ENCODE measurements at places on chromosomes 3 and 15.

DNA sequence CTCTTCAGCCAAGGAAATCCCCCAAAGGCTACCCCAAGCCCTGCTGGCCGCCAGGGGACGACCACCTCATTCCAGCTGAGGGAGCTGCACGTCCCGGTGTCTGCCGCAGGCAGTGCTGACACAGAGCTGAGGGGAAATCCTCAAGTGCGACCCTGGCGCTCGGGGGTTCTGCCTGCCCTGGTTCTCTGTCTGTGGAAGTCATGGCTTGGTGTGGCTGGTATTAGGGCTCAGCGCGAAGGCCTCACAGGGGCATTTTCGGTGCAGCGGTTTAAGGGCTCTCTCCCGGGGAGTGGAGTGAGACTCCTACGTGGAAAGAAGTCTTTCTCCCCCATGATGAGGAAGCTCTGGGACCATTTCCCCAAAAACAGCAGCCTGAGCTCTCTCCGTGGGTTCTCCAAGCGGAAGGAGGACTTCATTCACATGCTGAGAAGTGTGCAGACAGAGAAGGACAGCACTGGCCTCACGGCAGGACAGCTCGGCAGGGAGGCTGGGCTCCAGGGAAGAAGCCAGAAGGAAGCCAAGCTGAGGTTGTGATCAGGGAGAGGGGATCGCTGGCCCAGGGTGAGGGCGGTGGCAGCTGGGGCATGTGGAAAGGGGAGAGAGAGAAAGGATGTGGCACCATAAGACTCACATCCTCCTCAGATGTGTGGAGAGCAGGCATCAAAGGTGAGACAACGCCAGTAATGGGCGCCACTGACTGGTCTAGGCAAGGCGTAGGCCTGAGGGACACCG, 48.6 kb downstream of the KLF15 start:
- DNase-seq: no peak

DNA sequence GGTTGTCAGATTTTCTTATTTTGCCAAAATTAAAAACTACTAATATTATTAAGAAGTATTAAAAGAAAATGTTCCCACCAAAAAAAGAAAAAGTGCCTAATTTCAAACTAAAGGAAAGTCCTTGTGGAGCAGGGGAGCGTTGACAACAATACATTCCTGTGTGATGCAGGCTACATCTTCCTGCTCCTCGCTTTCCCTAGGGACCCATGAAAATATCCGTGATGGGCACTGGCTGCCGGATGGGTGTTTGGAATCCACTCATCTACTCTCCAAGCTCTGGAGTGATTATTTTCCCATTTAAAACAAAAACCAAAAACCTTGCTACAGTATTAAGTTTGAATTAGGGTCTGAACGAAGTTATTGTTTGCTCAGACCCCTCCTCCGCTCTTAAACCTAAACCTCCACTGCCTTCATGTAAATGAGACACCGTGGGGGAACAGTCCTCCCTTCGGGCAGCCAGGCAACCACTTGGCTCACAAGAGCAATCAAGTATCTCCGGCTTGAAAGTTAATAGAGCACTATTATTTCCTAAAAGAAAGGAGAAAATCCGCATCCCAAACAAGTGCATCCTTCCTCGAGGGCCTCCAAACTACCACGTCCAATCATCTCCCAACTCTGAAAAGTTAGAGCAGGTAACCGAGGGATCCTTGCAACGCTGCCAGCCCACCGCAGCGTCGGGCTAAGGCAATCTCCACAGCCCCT, 1.5 kb downstream of the ITGB5 start:
- no peak for DNase-seq

GRCh38 chr3:193980326-193980725, 155.6 kb upstream of the HES1 start:
- DNase-seq: no peak

DNA sequence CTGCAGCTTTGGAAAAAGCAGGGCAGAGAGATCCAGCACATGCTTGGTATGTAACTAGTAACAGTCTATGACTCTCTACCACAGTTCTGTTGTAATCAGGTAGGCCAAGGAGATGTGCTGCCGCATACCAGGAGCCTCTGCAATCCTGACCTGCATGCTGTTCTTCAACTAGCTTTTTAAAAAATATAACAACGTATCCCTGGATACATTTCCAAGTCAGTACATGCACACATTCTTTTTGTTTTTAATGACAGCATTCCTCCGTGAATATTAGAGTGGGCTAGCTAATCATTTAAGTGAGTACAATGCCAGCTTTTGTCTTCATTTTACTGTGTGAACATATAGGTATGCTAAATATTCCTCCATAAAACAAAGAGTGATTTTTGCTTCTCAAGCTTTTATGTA, 437.8 kb downstream of the RBMS3 start:
- no peak for DNase-seq

GRCh38 chr3:107251819-107252218, 125.4 kb upstream of the CCDC54 start:
- DNase-seq: no peak

DNA sequence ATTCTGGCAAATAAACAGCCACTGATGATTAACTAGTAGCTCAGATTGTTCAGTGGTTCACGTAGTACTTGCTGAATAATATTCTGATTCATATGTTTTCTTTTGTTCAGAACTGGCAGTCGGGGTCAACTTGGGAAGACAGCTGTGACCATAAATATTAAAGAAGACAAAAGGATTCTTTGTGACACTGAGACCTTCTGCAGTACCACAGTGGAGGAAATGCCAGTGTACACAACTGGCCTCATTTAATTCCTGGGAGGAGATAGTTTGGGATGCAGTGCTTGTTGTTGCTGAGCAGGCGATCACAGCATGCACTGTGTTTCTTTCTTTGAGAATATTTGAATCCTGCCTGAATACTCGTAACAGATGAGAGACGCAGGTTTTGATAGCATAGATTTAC, 26.7 kb upstream of the MCF2L2 start:
- no peak for DNase-seq

DNA sequence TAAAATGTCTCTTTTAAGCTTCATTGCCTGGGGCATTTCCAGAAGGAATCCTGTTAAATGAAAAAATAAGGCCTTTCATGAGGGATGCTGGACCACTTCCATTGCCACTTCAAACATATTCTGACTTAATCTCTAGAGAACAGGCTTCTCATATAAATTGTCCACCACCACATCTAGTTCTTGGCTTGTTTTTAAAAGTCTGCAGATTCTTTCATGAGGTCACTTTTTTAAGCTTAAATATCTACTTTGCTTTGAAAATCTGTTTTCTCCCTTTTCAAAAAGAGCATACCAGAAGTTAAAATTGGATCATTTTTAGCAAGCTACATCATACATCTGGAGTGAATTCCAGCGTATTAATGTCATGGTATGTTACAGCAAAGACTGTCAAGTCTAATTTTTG, 131.6 kb downstream of the C3orf70 start:
- no peak for DNase-seq

GRCh38 chr3:73432023-73432705, 192.6 kb downstream of the PDZRN3 start:
- DNase-seq: peak; percentile 7

DNA sequence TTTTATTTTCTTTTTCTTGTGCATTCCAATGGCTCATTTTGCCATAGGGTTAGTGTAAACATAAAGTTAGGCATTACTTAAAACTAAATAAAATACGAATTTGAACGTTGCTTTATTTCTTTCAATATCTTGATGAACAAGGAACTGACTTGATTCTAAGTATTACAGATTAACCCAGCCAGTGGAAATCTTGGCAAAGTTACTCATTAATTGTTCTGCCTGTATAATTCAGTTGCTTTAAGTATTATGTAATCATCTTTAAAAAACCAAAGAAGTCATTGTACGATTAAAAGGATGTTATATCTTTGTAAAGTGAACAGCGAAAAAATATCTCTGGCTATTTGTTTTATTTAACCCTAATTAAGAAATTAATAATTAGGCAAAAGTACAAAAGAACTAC, 737.9 kb upstream of the BCHE start:
- no peak for DNase-seq

GRCh38 chr3:140924097-140924873, 17.4 kb upstream of the SLC25A36 start:
- no peak for DNase-seq

GRCh38 chr3:21894459-21895340, 143.7 kb upstream of the ZNF385D start:
- DNase-seq: no peak

DNA sequence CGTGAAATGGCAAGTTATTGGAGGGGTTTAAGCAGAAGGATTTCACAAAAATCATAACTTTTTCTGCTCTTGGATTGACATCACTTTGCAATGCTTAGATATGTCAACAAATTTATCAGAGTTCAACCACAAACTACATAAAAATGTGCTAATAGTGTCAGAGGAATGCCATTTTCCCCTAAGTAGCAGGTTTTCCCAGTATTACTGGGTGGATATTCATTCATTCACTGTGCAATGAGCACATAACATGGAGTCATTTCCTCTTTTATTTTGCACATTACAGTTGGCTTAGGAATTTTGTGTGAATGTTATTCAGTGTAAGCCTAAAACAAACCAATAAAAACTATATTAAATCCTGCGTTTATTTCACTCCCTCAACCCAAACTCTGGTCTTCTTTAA, 537.3 kb upstream of the MCTP2 start:
- no peak for DNase-seq

DNA sequence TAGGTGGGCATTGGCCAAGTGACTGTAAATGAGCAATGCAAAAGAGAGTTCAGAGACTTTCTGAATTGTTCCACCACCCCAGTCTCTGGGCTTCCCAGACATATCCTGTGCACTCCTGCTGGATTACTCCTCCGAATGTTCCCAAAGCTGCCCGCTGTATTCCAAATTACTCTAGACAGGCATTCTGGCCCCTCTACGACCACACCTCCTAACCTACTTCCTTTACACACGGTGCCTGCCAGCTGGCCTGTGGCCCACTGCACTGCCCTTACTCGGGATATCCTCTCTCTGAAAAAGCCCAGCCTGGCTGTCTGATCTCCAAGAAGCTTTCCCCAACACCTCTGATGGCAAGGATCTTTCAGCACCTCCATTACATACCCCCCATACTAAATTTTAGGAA, 66.6 kb downstream of the DUT start:
- no peak for DNase-seq

GRCh38 chr15:76533060-76533820, 196.7 kb downstream of the ISL2 start:
- peak; percentile 2 for DNase-seq

DNA sequence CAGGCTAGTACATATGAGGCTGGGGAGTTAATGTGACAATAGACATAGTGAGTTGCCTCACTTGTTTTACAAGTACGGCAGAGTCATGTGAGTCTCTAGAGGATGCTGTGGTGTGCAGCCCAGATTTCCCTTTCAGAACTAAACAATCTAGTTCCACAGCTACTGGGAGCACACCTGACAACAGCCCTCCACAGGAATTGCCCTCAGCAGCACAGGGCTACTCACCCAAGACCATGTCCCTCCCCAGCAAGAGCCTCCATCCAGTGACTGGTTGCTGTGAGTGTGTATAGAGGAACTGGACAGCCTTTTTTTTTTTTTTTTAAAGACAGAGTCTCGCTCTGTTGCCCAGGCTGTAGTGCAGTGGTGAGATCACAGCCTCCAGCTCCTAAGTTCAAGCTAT, 40.2 kb upstream of the UBE2E2 start:
- no peak for DNase-seq

DNA sequence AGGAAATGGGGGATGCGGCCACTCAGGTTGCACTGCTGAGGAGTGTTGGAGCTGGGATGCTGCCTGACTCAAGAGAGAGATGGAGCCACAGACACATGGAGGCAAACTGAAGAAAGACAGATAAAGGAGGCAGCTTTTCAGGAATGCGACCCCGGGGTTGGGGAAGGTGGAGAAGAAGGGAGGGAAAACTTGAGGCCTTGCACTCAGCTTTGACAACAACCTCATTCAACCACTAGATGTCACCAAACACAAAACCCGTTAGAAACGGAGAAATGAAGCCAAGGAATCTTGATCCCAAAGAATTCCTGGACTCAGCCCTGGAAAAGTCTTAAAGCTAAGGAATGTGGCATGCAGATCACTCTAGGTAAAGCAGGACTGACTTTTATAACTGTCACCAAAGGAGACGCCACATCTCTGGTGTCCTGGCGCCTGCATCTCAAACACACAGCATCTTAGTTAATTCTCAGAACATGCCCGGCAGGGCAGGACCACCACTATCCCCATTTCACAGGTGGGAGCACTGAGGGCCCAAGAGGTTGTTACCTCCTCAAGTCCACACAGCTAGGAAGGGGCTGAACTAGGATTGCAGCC, 59.6 kb upstream of the LMCD1 start:
- DNase-seq: no peak

- no peak for DNase-seq
Measured at GRCh38 chr3:192367616-192368015, 359.7 kb downstream of the FGF12 start.

DNA sequence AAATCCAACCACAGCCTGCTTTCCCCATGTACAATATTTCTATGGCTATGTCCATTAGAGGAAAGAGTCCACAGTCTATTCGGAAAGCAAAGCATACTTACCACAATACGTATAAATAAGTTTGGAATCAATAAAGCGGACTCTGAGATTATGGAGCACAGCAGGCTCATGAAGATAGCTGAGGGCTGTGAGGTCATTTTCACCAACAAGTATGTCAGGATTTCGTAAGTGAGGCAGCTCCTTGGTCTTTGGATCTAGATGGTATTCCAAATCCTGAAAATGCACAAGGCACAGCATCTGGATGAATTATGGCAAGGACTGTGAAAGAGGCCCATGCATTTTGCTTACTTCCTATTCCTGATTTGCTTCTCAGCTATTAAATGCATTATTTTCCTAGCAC, 100.4 kb downstream of the MYO5A start:
- DNase-seq: no peak

- no peak for DNase-seq
Measured at GRCh38 chr15:77578641-77579372, 53.9 kb downstream of the LINGO1 start.

DNA sequence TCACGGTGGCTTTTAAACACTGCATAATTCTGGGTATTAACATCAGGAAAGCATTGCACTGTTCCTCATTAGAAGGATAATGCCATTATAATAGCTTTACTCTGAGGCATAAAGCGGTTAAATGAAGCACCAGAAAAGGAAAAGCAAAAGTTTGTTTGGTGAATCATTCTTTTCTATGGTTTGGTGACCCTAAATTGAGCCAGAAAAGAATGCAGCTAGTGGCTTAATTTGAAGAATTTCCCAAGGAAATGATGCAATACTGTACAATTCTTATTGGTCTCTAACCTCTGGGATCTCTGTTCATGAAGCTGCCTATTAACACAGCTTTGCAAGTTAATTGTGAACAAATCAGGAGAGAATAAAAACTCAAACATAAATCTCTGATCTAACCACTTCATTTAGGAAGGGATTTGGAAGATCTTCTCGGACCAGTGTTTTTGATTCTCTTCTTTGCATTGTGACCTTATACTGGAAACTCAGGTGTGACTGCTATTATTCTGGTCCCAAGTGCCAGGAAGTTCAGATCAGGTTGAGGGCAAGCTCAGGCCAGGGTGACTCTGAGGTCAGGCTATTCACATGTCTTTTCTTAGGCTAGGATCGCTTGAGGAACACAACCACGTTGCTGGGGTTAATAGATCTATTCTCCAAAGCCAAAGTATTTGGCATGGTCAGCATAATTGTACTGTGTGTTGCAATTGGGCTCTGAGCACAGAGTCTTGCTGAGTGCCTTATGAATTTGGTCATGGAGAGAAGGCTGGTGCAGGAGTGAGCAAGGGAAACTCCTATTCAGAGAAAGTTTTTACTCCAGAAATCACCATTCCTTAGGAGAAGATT, 11.3 kb upstream of the DLG1 start:
- no peak for DNase-seq
